RWPE1 (cell line): ENCODE measurements at places on chromosomes 5 and 9.

DNA sequence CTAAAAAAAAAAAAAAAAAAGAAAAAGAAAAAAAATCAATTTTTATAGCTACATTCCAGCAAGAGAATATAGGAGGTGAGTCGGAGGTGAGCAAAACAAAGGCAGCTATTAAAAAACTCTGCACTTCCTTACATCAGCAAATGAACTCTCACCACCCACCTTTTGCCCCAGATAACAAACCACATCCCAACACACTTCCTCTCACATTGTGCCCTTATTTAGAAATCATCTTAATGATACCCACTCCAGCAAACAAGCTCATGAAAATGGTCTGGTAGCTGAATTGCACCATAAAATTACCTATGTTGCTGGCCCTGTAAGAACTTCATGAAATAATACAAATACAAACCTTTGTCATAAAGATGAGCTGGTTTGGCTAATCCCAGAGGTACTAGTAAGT, 82.9 kb downstream of the CEMIP2 start:
- DNase-seq = no peak

DNA sequence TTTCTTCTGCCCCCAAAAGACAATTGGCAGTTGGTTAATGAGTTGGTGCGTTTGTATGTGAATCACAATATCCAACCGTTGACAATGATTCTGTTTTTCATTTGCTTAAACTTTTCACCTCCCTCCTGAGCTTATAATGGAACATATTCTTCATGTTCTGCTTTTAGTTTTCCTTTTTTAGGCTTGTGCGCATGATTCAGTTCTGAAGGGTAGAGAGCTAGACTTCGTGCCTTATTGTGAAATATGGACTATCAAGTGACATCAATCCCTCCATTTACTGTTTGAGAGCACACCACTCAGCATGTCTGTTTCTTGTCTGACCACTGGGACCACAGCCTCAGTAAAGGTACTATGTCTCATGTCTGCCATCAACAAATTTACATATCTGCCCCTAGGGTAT, 30.5 kb upstream of the LPAR1 start:
- no peak for DNase-seq

- DNase-seq = no peak
Observed at GRCh38 chr5:107687937-107688336, 17.2 kb upstream of the EFNA5 start.

GRCh38 chr5:112006721-112007120, 249.7 kb upstream of the NREP start:
- DNase-seq = peak; percentile 47

DNA sequence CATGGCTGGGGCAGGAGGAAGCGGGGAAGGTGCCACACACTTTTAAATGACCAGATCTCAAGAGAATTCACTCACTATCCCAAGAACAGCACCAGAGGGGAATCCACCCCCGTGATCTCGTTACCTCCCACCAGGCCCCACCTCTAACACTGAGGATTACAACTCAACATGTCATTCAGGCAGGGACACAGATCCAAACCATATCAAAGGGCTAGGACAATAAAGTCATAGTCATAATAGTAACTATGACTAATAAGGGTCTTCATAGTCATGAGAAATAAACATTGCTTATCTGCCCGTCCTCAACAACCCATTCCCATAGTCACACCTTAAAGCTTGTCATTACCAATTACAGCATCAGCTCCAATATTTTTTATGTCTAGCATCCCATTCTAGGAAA, 65.3 kb upstream of the SMC2 start:
- DNase-seq = no peak

DNA sequence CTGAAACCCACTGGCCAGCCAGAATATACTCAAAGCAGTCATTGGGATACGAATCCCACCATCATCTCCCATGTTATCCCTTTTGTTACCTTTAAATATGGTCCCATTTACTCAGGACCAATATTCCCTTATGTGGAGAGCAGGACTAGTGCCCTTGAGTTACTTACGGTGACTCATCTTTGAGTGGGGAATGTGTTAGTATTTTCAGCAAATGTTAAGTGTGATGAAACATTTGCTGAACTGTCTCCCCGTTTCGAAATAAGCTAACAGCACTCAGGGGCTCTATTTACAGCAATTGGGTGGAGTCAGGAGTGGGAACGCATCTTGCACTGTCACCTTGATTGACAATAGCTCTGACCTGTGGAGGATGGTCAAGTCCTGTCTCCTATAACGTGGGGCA, 67.4 kb downstream of the CTSL start:
- peak; percentile 75 for DNase-seq

DNA sequence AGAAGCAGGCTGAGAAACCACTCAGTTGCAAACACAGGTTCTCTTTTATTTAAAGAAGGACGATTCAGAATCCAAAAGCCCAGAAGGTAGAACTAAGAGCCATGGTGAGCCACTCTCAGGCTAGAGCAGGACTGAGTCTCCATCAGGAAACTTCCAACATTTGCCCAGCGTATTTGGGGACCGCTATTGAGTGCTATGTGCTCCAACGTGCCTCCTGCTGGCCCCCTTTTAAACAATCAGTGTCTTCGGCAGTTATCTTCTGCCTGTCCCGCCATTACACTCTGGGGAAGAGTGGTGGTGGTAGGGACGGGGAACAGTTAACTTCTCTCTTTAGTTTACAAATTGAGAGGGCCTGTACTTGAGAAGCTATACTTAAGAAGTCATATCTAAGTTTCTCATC, 78.1 kb downstream of the DENND1A start:
- DNase-seq = no peak

DNA sequence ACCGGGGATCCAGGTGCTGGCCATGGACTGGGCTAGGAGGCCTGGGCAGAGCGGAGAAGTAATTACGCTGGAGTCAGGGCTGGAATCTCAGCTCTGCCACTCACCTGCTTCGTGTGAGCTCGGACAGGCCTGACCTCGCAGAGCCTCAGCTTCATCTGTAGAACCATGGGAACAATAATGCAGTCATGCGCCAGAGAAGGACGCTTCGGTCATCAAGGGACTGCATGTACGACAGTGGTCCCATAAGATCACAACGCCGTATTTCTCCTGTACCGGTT, 145.1 kb downstream of the GAPVD1 start:
- no peak for DNase-seq

DNA sequence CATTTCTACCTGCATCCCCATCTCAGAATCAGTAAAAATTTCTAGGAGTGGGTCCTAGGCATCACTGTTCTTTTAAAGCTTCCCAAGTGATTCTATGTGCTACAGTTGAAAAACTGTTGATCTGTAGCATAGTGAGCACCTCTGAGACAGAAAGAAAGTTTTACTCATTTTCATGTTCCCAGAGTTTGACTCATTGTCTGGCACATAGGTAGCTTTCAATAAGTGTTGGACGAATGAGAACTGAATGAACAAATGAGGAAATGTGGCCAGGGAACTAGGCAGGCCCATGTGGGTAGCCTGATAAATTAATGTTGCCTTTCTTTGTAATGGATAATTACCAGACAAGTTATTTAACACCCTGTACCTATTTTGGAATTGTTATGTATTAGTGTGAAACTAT, 33.8 kb downstream of the RNF180 start:
- no peak for DNase-seq

- DNase-seq = no peak
Observed at GRCh38 chr5:55568654-55569512, 34.1 kb upstream of the PLPP1 start.

GRCh38 chr5:62084391-62084790, 221.6 kb upstream of the KIF2A start:
- no peak for DNase-seq

DNA sequence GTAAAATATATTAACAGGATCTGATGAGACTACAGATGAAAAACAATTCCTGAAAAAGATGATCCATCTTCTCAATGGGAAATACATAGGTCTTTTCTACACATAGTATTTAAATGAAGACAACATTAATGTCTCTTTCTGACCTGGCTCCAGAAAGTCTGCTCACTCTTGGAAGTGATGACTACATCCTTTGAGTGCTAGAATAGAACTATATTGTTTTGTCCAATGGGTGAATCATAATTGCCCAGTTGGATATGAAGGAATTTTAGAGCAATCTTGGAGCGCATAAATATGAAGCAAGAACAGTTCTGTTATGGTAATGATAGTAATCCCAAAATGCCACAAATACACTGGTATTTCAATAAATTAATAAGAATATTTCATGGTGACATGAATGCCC, 322.1 kb downstream of the DEPDC1B start:
- DNase-seq = no peak

- DNase-seq = no peak
Observed at GRCh38 chr9:2725898-2726649, 8.8 kb downstream of the KCNV2 start.

- DNase-seq = no peak
Observed at GRCh38 chr9:123447934-123448646, 92.1 kb downstream of the CRB2 start.

DNA sequence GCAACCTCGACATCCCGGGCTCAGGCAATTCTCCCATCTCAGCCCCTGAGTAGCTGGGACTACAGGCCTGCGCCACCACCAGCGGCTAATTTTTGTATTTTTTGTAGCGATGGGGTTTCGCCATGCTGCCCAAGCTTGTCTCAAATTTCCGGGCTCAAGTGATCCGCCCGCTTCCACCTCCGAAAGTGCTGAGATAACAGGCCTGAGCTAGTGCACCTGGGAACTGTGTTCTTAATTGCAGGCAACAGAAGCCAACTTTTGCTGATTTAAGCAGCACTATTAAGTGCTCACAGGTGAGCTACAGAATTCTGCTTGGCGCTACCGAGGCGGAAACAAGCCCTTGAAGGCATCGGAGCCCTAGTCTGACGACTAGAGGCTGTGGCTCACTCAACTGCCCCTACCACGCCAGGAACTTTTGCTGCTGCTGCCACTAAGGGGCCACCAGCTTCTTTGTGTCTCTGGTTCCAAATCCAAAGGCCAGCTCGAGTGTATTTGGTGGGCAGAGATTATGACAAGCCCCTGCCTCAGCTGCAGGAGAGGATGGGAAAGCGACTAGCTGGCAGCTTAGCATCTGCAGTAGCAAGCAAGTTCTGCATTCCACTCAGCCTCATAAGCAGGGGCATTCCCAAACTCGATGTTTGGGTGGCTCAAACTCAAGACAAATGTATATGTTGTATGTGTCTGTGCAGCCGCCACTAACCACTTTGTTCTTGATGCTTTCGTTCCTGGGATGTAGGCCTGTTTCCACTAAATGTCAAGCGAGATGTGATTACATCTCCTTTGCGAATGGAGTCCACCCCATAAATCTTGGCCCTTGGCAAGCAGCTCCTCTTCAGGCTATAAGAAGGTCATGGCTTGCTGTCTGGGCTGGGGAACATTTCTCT, 10.6 kb upstream of the HMCN2 start:
- DNase-seq = no peak

- no peak for DNase-seq
Observed at GRCh38 chr5:83428890-83429289, 42.7 kb upstream of the VCAN start.

GRCh38 chr5:168836603-168837231, 257.5 kb upstream of the PANK3 start:
- DNase-seq = no peak

GRCh38 chr5:131384616-131385214, 120.9 kb downstream of the CDC42SE2 start:
- DNase-seq = no peak

GRCh38 chr5:66596636-66597182, 516 bp downstream of the MAST4 start:
- peak; percentile 37 for DNase-seq

GRCh38 chr5:16558984-16559629, 57.7 kb downstream of the RETREG1 start:
- no peak for DNase-seq

DNA sequence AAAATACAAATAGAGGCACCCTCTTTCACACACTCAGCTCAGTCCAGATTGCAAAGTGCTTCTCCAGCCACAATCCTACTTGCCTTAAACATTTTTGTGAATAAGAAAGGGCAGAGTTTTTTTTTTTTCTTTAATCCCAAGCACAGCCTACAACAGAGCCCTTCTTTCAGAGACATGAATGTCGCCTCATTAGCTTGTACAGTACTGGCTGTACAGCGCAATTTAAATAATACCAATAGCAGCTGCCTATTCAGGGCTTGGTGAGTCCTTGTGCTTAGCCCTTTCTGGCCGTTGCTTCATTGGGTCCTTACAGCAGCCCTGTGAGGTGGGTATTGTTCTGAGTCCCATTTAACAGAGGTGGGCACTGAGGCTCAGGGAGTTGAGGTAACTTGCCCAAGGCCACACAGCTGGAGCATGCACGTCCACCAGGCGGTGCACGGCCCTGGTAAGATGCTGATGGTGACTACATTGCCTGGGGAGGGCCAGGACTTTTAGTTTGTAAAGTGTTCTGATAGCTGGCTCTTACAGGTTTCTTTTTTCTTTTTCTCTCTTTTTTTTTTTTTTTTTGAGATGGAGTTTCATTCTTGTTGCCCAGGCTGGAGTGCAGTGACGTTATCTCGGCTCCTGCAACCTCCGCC, 23.1 kb downstream of the NDST1 start:
- DNase-seq = no peak

DNA sequence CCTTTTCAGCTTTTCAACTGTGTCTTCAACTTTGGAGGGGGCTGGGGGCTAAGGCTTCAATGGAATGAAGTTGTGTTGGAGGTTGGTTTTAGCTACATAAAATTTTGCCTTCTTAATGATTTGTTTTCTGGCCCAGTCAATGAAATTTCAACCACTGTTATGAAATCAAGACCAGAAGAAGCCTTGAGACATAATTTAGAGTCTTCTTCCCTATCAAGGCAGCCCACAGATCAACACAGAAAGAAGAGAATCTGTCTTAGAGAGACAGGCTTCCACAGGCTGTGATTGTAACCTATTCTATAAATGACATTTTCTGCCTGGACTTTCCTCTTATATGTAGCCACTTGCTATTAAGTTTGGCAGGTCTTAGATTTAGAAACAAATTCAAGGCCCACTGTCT, 46.5 kb upstream of the ZSWIM6 start:
- no peak for DNase-seq

- DNase-seq = peak; percentile 57
Observed at GRCh38 chr5:93621327-93621798, 38.3 kb downstream of the NR2F1 start.

DNA sequence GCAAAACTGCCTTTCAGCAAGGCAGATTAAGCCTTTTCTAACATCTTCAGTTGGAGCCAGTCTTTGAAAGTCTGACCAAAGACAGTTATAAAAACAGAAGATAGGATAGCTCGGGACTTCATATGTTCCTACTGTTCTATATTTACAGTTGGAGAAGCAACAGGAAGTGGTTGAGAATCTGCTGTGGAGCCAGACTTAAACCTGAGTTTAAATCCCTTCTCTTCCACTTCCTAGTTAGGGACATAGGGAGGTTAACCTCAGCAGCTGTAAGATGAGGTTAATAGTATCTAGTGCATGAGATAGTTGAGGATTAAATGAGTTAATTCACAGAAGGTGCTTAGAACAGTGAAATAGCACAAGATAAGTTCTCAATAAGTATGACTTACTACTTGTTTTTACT, 84.5 kb upstream of the FREM1 start:
- no peak for DNase-seq

GRCh38 chr5:43215073-43215631, 23.1 kb downstream of the NIM1K start:
- no peak for DNase-seq

- no peak for DNase-seq
Observed at GRCh38 chr5:18244309-18244708, 610.0 kb downstream of the TAF11L14 start.

GRCh38 chr5:172766287-172767108, 4.5 kb downstream of the DUSP1 start:
- DNase-seq = peak; percentile 52

GRCh38 chr9:126925876-126926275, 11.3 kb downstream of the RALGPS1 start:
- DNase-seq = no peak

- no peak for DNase-seq
Observed at GRCh38 chr9:87564791-87565241, 67.1 kb downstream of the DAPK1 start.

- no peak for DNase-seq
Observed at GRCh38 chr5:98121036-98121936, 652.2 kb upstream of the RGMB start.
